ENCODE measurements at places on chromosomes 12 and 14.

DNA sequence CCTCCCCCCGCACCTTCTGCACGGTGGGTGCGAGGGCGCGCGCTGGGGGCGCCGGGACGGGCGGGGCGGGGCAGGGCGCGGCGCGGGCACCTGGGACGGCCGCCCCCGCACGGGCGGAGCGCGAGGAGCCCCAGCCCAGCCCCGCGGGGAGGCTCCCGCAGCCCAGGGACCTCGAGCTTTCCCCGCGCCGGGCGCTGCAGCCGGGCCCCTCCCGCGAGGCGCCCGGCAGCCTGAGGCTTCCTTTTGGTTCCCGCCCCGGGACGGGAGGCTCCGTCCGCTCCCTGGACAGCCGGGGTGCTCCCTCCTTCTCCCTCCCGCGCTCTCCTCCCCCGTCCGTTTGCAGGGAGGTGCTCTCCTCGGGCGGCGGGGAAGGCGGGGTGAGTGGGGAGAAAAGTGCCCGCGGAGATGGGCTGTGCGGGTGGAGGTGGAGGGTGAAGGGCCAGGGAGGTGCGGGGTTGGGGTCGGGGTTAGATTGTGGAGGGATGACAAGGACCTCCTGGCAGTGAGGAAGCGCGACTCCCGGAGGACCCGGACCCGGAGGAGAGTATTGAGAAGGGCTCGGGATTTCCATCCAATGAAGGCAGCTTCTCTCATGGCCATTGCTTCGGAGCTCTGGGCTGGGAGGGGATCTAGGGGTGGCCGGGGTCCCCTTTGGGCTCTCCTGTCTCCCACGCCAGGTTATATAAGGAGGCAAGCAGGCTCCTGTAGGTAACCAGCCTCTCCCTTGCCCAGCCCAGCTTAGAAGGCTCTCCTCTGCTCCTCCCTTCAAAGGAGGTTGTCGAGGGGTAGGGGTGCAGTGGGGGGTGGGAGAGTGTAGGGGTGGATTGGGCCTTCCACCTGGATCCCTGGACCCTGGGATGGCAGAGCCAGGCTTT lies 645 bp downstream of the JDP2 start:
- peak; percentile 20 for DNase-seq

- DNase-seq: no peak
These were observed 1656.3 kb upstream of the FLRT2 start for GRCh38 chr14:83873669-83874068.

GRCh38 chr14:81303258-81303935 lies 82.6 kb upstream of the GTF2A1 start:
- peak; percentile 83 for DNase-seq

- DNase-seq: no peak
These were observed 119.5 kb downstream of the VEZT start for GRCh38 chr12:95337146-95337545.

- no peak for DNase-seq
These were observed 226.6 kb upstream of the TMEM260 start for GRCh38 chr14:56352999-56353398.

DNA sequence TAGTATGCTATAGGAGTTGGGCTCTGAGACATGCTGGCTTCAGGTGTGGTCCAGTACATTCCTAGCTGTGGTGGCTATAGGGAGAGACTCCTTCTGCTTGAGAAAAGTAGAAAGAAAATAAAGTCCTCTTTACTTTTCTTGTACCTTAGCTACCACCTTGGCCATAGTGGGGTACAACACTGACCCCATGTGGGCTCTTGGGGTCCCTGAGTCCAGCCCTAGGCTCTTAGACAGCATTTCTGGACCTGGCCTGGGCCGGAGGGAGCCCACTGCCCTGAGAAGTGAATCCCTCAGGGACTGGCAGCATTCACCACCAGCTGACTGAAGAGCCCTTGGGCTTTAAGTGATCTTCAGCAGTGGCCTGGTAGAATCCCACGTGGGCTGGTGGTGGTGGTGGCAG lies 143.1 kb downstream of the SYT10 start:
- DNase-seq: no peak

GRCh38 chr14:94396628-94397225 lies 8.3 kb upstream of the SERPINA1 start:
- DNase-seq: no peak

- DNase-seq: no peak
These were observed 104.9 kb downstream of the GPR135 start for GRCh38 chr14:59360233-59360632.

DNA sequence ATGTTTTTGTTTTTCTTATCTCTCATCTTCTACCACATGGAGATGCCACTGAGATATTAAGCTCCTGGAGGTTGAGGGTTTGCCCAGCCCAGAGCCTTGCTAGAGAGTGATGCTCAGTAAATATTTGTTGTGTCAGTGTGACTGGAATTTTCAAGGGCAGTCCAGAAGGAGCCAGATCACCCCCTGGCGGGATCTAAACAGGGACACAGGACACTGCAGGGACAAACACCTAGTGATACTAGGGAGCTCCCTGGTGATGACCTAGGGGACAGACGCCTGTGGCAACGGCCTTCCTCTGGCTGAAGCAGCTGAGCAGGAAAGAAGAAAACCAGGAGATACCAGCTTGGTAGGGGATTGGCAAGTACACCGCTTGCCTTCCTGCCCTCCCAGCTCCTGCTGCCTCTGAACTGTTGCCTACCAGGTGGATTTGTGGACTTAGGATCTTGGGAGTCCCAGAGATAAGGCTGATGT lies 714.4 kb upstream of the TBX3 start:
- DNase-seq: no peak

GRCh38 chr14:72558721-72559120 lies 335.2 kb downstream of the DPF3 start:
- no peak for DNase-seq

DNA sequence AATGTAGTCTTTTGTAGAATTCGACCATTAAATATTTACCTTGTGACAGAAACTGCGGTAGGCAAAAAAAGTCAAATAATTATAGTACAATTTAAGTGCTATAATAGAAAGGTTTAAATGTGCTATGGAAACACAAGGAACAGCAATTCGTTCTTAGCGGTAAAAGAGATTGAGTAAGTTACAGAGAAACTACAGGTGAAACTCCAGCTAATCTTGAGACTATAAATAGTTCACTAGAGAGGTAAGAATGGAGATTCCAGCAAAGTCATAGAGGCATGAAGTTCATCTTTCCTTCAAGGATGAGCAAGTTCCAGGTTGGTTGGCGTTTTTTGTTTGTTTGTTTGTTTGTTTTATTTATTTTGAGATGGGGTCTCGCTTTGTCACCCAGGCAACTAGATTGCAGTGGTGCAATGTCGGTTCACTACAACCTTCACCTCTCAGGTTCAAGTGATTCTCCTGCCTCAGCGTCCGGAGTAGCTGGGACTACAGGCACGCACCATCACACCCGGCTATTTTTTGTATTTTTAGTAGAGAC lies 878 bp upstream of the R3HDM2 start:
- DNase-seq: no peak

- DNase-seq: peak; percentile 67
These were observed 73.5 kb upstream of the SAV1 start for GRCh38 chr14:50741567-50741966.

DNA sequence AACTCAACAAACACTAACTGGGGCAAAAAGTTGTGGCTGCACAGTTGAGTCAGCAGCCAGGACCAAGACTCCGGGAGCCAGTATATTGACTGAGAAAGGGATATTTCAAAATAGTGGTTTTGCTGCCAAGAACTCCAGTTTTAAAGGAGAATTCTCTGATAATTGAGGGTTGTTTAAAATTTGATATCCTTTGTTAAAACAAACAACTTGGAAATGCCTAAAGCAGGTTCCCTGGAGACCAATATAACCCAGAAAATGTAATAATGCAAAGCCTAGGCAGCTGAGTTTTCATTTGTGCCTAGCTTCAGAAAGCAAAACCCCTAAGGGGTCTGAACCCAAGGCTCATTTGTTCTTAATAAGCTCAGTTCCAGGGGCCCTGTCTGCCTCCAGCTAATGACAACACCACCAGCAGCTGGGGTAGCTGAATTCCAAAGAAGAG lies 311.7 kb upstream of the CCDC196 start:
- no peak for DNase-seq

GRCh38 chr12:31393004-31393550 lies 67.1 kb upstream of the SINHCAF start:
- DNase-seq: no peak

- DNase-seq: no peak
These were observed 24.7 kb upstream of the HDAC7 start for GRCh38 chr12:47844264-47845019.

DNA sequence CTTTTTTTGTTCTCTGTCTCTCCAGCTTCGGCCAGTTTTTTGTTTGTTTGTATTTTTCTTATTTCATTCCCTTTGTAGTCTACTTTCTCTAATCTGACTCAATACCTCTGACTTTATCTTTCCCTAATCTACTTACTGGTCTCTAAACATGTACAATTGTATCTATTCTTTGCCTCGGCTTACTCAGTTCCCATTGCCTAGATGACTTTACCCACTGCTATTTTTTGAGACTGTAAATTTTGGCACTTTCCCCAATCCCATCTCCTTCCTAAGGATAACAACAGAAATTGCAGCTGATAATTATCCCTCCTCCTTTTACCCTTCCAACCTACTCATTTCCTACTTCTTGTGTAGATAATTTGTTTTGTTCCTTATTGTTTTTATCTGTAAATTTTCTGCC lies 511.1 kb downstream of the RPL10L start:
- no peak for DNase-seq

DNA sequence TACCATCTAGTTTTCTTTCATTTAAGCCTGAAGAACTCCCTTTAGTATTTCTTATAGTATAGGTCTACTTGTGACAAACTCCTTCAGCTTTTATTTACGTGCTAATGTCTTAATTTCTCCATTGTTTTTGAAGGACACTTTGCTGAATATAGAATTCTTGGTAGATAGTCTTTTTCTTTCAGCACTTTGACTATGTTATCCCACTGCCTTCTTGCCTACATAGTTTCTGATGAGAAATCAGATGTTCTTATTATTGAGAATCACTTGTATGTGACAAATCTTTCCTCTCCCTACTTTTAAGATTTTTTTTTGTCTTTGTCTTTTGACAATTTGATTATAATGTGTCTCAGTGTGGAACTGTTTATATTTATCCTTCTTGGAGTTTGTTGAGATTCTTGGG lies 5.1 kb upstream of the MIS18BP1 start:
- no peak for DNase-seq

- peak; percentile 6 for DNase-seq
These were observed 24.2 kb upstream of the RNASE3 start for GRCh38 chr14:20866963-20867362.

DNA sequence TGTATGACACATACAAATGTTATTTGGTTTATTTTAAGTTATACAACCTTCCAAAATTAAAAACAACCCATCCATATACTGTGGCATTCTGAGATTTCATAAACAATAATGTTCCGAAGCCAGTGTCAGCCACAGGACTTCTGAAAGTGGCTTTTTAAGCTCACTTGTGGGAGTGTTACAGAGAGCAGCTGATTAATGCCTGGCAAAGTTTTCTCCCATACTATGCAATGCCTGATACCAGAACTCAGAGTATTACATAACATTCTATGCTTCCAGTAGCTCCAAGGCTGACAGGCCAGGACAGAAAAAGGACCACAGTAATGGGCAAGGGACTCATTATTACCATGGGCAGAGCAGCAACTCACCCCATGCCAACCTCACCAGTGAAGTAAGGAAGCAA lies 29.3 kb downstream of the NELL2 start:
- no peak for DNase-seq

DNA sequence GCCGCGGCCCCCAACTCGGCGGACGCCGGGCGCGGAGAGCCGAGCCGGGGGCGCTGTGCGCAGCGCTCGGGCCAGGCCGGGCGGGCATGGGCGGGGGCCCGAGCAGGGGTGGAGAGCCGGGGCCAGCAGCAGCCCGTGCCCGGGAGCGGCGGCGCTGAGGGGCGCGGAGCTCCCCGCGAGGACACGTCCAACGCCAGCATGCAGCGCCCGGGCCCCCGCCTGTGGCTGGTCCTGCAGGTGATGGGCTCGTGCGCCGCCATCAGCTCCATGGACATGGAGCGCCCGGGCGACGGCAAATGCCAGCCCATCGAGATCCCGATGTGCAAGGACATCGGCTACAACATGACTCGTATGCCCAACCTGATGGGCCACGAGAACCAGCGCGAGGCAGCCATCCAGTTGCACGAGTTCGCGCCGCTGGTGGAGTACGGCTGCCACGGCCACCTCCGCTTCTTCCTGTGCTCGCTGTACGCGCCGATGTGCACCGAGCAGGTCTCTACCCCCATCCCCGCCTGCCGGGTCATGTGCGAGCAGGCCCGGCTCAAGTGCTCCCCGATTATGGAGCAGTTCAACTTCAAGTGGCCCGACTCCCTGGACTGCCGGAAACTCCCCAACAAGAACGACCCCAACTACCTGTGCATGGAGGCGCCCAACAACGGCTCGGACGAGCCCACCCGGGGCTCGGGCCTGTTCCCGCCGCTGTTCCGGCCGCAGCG lies 639 bp downstream of the FZD10 start:
- no peak for DNase-seq
